ENCODE measurements at places on chromosomes 12 and 14.

- no peak for DNase-seq
These were observed 5.7 kb upstream of the NKX2-8 start for GRCh38 chr14:36588119-36588518.

DNA sequence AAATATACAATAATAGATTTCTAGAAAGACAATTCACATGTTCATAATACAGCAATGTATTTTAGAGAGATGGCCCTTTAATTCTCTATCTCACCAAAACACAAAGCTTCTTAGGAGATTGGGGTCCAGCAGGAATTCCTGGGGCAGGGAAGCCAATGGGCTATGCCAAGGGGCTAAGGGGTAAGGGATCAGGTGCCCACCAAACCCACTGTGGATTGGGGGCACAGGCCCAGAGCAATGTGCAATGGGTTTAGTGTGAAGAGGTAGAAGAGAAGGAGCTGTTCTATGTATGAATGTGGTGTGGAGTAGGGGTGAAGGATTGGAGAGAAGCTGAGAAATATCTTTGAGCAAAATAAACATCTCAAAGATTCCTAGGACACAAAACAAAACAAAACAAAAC lies 2.6 kb downstream of the HOXC13 start:
- no peak for DNase-seq

DNA sequence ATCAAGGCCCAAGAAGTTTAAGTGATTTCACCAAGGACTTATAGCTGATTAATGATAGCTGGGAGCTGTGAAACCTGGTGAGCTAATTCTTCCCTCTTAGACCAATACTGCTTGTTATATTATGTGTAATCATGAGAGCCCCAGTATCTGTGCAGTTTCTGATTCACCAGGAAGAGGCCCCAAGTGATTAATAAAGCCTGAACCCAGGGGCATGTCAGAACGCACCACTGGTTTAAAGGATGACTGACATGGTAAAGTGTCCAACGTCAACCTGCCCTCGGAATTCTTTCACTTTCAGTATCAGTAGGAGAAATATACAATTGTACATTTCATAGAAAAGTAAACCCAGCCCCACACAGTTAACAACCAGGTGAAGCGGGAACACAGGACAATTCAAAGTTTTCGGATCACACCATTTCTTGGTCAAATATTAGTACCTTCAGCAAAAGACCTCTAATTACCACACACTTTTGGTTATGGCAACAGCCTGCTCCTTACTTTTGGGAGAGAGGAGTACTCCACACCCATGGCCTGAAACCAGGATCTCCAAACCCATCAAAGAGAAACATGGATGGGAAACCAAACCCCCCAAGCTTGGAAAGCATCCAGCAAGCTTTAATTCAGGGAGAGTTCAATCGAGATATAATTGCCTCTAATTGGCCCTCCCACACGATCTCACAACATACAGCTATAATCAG lies 28.5 kb downstream of the TMCC3 start:
- DNase-seq, result no peak

GRCh38 chr14:35286707-35287106 lies 5.5 kb upstream of the PSMA6 start:
- DNase-seq, result no peak

GRCh38 chr12:71661977-71662530 lies 1.6 kb downstream of the ZFC3H1 start:
- DNase-seq, result peak; percentile 15

- DNase-seq, result no peak
These were observed 63.6 kb downstream of the DAAM1 start for GRCh38 chr14:59251811-59252771.

DNA sequence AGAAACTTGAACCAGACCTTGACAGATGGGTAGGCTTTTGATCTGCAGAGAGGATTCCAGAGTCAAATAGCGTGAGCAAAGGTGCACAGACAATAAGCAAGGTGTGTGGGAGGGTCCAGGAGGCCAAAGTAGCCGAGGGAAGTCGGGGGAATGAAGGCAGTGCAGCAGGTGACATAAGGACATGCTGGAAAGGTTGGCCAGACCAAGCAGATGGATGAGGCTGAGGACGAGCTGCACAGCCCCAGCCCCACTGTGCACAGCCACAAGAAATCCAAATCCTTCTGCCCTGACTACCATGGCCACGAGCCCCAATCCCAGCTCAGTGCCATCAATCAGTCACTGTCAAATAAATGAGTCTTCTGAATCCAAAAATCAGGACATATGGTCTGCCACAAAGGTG lies 5.4 kb downstream of the TTC7B start:
- no peak for DNase-seq

All from skin of body (tissue), 3 donors.